ENCODE measurements at places on chromosomes 3 and 15.

- no peak for DNase-seq
Observed at GRCh38 chr3:185420762-185421161, 57.8 kb downstream of the MAP3K13 start.

- DNase-seq, result no peak
Observed at GRCh38 chr3:64450396-64450956, 225.2 kb upstream of the PRICKLE2 start.

GRCh38 chr3:105606016-105606415, 239.3 kb downstream of the ALCAM start:
- no peak for DNase-seq

DNA sequence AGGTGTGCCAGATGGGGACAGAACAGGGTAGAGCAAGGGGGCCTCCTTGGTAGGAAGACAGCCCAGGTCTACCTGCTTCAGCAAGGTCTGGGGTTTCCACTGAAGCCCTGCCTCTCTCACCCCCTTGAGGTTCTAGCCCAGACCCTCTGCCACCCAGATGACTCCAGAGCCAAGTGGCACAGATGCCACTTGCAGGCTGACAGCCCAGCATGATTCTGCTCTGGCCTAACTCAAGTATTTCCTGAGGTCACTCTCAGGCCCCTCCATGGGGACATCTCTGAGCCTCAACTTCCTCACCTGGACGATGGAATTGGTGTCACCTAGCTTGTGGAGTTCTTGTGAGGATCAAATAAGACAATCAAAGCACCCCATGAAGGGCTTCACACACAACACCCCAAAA, 23.9 kb downstream of the PLXNB1 start:
- DNase-seq, result no peak

GRCh38 chr3:127103080-127103479, 89.9 kb upstream of the PRR23E start:
- no peak for DNase-seq

DNA sequence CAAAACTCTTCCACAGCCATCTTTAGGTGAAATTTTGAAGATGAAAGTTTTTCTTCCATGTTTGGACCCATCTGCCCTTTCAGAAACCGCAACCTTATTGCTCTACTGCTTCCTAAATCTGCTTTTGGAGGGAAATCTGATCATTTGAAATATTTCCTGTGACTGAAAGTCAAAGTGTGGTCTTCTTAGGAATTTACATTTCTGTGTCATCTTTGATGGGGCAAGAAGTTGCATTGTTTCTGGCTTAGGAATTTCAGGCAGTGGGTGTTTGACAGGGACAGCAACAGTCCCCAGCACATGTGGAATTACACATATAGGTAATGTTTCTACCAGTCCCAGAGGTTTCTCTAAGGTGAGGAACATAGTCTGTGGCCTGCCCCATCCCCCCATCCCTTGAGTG, 5.3 kb upstream of the TYRO3 start:
- no peak for DNase-seq

GRCh38 chr3:177751770-177752169, 554.5 kb upstream of the TBL1XR1 start:
- DNase-seq, result no peak

DNA sequence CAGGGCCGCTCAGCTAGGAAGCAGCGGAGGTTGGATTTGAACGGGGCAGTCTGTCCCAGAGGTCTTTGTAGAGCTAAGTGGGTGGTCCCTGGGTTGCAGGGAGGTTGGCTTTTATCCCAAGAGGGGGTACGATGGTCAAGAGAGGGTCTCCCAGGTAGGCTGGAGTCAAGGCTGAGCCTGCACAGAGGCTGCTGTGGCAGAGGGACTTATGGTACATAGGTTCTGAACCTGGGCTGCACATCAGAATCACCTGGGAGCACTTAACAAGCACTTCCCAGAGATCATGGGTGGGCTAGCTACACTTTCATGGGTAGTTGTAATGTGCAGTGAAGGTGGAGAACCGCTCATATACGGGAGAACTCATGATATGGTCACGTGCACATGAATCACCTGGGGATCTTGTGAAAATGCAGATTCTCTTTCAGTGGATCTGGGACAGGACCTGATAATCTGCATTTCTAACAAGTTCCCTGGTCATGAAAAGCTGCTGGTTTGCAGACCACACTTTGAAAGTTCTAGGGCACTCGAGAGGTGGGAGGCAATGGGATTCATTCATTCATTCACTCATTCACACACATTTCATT, 2.9 kb upstream of the RASGRF1 start:
- no peak for DNase-seq

- no peak for DNase-seq
Observed at GRCh38 chr3:182713743-182714517, 79.4 kb upstream of the ATP11B start.

DNA sequence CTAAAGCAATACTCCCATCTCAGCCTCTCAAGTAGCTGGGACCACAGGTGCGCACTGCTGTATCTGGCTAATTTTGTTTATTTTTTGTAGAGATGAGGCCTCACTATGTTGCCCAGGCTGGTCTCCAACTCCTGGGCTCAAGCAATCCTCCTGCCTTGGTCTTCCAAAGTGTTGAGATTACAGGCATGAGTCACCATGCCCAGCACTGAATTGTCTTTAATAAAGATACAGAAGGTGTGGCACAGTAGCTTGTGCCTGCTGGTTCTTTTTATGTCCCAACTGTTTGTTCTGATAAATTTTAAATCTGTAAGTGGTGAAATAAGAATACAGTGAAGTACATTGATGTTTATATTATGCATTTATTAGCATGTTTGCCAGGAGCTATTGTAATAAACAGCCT, 20.6 kb upstream of the TRAK1 start:
- no peak for DNase-seq

GRCh38 chr15:55628369-55628730, 40.2 kb upstream of the PYGO1 start:
- no peak for DNase-seq

DNA sequence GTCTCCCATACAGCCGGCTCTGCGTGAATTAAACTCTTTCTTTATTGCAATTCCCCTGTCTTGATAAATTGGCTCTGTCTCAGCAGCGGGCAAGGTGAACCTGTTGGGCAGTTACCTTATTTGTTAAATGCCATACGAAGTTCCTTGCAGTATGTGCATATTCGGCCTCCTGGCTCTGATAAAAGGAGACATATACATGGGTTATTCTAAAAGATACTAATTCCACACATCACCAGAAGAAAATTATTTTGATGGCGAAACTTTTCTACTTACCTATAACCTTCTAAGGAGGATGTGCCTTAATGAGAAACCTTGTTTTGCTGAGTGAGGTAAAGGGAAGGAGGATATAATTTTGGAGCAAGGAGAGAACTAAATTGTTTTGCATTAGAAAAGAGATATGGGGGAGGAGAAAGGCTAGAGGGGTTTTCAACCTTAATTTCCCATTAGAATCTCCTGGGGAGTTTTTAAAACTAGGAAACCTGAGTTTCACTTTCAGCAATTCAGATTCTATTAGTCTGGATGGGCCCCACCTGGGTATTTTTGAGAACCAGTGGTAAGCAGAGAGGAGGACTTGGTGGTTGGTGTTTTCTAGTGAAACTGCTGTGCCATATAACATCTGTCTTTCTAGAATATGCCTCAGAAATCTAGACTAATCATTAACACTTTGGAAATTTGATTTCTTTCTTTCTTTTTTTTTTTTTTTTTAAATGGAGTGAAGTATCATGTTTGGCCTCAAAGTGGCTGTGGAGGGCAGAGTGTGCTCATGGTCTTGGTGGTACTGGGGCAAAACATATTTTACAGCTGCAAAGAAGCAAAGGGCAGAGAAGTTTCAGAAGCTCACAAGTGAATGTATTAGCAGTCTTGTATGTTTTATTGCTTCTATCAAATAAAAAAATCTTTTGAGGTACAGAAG, 23.0 kb downstream of the NANOGP8 start:
- no peak for DNase-seq

GRCh38 chr3:188956839-188957489, 214.8 kb upstream of the TPRG1 start:
- no peak for DNase-seq

DNA sequence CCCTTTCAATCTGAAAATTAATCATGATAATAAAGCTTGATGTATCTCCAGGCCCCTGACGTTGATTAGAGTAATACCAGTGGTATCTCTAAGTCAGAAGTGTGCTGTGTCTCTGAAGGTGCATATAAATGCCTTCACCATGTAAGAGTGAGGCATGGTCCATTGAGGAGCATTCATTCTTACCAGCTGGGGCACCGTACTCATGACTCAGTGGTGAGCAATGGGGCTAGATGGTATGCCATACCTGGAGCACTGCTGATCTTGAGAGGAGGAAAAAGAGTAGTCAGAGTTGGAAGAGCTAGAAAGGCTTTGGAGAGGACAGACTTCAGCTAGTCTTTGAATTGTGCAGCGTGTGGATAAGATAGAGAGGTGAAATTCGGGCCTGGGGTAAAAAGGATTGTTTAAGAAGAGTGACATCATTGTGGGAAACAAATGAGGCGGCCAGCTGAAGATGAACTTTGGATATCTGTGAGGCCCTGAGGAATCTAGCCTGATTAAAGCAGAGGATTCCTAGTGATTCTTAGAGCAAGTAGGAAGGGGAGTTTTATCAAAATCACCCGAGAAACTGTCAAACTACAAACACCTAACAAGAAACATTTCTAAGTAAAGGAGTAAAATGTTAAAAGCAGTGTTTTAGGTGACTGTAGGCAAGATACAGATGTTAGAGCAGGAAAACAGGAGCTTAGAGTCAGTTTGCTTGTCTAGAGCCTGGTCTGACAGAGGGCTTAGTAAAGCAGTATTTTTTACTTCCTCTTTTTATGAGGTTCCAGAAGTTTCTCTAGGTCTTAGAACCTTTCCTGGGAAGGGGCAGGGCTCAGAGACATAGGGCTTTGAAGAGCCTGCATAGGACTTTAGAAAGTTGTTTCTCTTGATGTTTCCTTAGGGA, 13.6 kb downstream of the TMOD3 start:
- no peak for DNase-seq

- no peak for DNase-seq
Observed at GRCh38 chr15:50968353-50968752, 59.9 kb downstream of the AP4E1 start.

- no peak for DNase-seq
Observed at GRCh38 chr3:150341891-150342290, 66.2 kb upstream of the TSC22D2 start.

All from nucleus accumbens (tissue), 56 donors.